ENCODE measurements at places on chromosomes 16 and 17. TPM values are rescaled to one million over a fixed set of nuclear protein-coding genes. Genes with fewer than 3 reads are reported as not detected.

Gene MYOCD
- 1.9 TPM for total RNA-seq

Gene SOX9
- 54.2 TPM for total RNA-seq

Gene ADAD2
- total RNA-seq = 0.88 TPM

Gene SPIRE2
- 43.8 TPM for total RNA-seq

Gene MAPT
- total RNA-seq = 478 TPM

Gene ANKFN1
- 7.3 TPM for total RNA-seq

Gene KLHL10
- 1.3 TPM for total RNA-seq

Gene BRCA1
- total RNA-seq = 4.3 TPM

Gene BCKDK
- 34.7 TPM for total RNA-seq

Gene GAS7
- total RNA-seq = 320 TPM

Gene EPN3
- total RNA-seq = 23.7 TPM

Gene SMTNL2
- 0.31 TPM for total RNA-seq

Gene SERPINF2
- total RNA-seq = 1.8 TPM

Gene NOG
- total RNA-seq = 3.9 TPM

Gene EPX
- not detected for total RNA-seq

Gene AOC3
- total RNA-seq = 2.0 TPM

Gene TEDC2
- 3.0 TPM for total RNA-seq

Gene TBC1D3E
- total RNA-seq = not detected

Gene DUSP14
- 22.0 TPM for total RNA-seq

Gene RAP1GAP2
- total RNA-seq = 123 TPM

Gene CCL7
- not detected for total RNA-seq

Gene ETV4
- total RNA-seq = 1.4 TPM

Gene HBA2
- 299 TPM for total RNA-seq

Gene TP53TG3B
- not detected for total RNA-seq

Gene C17orf100
- 8.3 TPM for total RNA-seq

Gene TSEN54
- 20.9 TPM for total RNA-seq

Gene CHAD
- total RNA-seq = 4.0 TPM

Gene MFAP4
- total RNA-seq = 6.7 TPM

Gene VMP1
- 117 TPM for total RNA-seq

Gene WSCD1
- 40.0 TPM for total RNA-seq

Gene ACAP1
- total RNA-seq = 4.1 TPM

Gene G6PC1
- not detected for total RNA-seq

Gene AGRP
- total RNA-seq = not detected

Gene NPIPA2
- total RNA-seq = 5.8 TPM

Gene ARL6IP1
- total RNA-seq = 332 TPM

Gene GJC1
- total RNA-seq = 11.8 TPM

Gene HASPIN
- not detected for total RNA-seq

Gene PLCG2
- total RNA-seq = 12.8 TPM

Gene OSBPL7
- total RNA-seq = 22.3 TPM

Gene SULT1A2
- 1.9 TPM for total RNA-seq

Gene GNAO1
- 405 TPM for total RNA-seq

Gene ERN2
- total RNA-seq = 0.85 TPM

Gene PPM1E
- 22.7 TPM for total RNA-seq

Gene VASN
- 21.2 TPM for total RNA-seq

Gene MRM1
- total RNA-seq = 10.9 TPM

Gene ESRP2
- not detected for total RNA-seq

Gene TMC5
- 0.13 TPM for total RNA-seq
